ENCODE measurements at places on chromosomes 5 and 9. TPM values are rescaled to one million over a fixed set of nuclear protein-coding genes. Genes with fewer than 3 reads are reported as not detected.

The GABBR2 gene
- total RNA-seq: 1.3 TPM

The TAL2 gene
- total RNA-seq: 0.29 TPM

The RICTOR gene
- total RNA-seq: 27.8 TPM

The GTF3C5 gene
- total RNA-seq: 40.7 TPM

The IL13 gene
- not detected for total RNA-seq

The GKAP1 gene
- total RNA-seq: 0.66 TPM

Data from smooth muscle cell of trachea (primary cell).